SHP77 (cell line): ENCODE measurements at places on chromosomes 5 and 9.

DNA sequence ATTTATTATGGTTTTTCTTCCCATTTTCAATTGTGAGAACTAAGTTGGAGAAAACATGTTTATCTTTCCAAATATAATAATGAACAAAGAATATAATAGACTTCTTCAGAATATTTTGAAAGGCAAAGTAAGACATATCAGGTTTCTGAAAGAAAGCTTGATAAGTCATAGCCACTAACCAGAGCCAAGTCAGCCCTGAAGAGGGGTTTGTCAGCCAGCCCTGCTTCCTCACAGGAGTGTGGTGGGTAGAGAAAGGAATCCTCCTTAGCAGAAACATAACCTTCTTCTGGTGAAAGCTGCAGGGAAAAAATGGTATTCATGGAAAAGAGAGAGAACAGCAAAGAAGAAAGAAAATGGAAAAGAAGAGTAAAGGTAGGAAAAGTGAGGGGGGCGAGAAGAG lies 93.4 kb downstream of the MPDZ start:
- DNase-seq = no peak

DNA sequence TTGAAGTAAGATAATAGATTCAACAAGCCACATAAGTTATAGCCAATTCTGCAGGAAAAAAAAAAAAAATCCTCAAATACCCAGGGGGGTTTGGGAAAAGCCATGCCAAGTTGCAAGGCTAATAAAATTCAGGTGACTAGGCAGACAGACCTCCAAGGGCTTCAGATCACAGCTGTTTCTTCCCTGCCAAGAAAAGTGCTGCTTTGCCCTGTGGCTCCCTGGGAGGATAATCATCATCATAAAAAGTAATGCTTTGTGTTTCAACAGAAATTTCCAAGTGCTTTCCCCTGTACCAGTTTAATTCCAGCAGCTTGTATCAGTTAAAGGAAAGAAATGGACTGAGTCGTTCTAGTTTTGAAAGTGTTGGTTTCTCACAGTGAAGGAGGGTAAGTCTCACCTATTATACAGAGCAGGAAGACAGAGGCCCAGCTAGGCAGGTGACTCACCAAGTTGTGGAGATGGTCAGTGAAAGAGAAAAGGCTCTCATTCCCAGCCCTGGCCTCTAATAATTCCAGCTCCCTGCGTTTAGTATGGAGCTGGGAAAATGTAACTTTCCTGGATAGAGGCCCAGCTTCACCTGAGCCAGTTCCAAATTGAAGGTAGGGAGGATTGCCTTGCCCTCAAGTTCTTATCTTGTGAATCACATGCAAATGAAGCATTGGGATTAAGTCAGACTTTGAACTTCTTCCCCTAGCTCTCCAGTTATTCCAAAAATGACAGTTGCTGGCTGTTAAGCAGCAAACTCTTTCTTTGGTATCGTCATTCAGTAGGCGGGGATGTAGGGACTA lies 263.4 kb downstream of the GRIA1 start:
- no peak for DNase-seq

GRCh38 chr5:143986516-143987212 lies 174.7 kb downstream of the HMHB1 start:
- DNase-seq = no peak

- DNase-seq = peak; percentile 13
Observed at GRCh38 chr9:117247266-117247665, 167.6 kb downstream of the ASTN2 start.

DNA sequence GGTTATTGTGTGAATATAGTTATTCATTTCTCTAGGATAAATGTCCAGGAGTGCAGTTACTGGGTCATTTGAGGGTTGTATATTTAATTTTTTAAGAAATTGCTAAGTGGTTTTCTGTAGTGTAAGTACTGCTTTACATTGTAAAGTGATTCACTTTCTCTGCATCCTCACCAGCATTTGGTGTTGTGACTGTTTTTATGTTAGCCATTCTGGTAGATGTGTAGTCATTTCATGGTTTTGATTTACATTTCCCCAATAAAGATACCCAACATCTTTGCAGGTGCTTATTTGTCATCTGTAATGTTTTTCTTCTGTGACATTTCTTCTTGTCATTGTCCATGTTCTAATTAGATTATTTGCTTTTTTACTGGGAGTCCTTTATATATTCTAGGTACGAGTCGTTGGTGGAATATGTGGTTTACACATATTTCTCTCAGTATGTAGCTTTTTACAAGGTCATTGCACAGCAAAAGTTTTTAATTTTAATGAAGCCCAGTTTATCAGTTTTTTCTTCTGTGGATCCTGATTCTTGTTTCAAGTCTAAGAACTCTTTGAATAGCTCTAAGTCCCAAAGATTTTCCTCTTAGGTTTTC lies 34.0 kb downstream of the SCGB3A1 start:
- DNase-seq = no peak

DNA sequence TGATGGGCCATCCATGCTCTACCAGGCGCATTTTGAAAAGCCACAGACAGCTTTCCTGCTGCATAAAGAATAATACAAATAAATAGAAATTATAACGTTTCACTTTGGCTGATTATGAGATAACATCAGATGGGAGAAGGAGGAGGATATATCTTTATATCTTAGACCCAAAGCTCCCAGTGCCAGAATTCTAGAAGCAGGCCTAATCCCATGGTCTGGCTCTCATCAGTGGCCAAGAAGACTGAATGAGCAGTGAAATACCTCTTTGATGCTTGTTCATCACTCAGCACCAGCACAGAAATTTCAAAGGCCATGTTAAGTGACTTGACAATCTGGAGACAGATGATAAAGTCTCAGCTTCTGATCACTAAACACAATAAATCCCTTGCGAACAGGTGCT lies 107.6 kb downstream of the PPP2R2B start:
- DNase-seq = no peak

DNA sequence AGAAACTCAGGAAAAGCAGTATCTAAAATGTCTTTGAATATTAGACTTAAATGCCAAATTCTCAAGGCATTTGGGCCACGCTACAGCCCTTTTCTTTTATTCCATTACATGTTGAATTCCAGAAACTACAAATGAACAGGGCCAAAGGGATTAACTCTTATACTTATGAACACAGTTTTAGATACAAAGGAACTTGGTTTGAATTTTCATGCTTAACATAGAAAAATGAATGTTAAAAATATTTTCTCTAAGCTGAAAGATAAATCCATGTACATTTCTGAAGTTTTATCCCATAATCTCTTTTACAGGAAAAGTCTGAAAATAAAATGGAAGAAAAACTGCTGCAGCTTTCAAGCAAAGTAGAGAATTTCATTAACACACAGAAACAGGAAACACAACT lies 56.8 kb downstream of the FAM81B start:
- no peak for DNase-seq

DNA sequence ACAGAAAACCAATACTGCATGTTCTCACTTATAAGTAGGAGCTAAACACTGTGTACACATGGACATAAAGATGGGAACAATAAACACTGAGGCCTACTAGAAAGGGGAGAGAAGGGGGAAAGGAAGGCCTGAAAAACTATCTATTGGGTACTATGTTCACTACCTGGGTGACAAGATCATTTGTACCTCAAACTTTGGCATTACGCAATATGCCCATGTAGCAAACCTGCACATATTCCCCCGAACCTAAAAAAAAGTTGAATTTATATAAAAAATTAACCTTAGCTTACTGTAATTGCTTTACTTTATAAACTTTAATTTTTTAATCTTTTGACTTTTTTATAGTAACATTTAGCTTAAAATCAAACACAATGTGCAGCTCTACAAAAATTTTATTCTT lies 237.6 kb upstream of the ATP10B start:
- DNase-seq = no peak

DNA sequence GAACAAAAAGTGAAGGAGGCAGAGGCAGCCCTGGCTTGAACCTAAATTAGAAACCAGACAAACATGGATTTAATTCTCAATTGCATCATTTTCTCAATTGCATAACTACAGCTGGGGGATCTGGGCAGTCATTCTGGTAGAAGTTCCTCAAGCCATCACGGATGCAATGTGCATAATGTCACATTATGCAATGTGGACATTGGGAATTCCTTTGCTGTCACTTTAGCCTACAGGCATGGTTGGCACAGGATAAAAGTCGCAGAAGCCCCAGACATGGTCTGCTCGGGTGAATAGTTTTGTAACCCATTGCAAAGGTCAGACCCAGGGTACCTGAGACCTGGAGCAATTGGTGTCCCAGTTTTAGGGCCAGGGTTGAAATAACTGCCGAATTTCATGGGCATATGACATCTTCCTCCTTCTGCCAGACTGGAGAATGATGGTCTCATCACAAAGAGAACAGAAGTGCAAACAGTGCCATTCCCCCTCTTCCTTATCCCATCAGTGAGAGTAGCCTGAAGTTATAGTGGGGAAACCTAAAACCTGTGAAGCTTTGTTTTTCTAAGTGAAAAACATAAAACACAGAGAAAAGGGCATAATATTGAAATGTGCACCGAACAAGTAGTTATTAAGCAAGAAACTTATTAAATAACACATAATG lies 290.8 kb downstream of the MSX2 start:
- no peak for DNase-seq

GRCh38 chr5:6350277-6351090 lies 27.9 kb downstream of the MED10 start:
- DNase-seq = no peak

- DNase-seq = peak; percentile 68
Observed at GRCh38 chr5:147509710-147510651, at the start of gene DPYSL3. Gene DPYSL3, minus strand, starts transcription at chr5:147510068. Its CDS starts 210 bp downstream, at chr5:147509858.

DNA sequence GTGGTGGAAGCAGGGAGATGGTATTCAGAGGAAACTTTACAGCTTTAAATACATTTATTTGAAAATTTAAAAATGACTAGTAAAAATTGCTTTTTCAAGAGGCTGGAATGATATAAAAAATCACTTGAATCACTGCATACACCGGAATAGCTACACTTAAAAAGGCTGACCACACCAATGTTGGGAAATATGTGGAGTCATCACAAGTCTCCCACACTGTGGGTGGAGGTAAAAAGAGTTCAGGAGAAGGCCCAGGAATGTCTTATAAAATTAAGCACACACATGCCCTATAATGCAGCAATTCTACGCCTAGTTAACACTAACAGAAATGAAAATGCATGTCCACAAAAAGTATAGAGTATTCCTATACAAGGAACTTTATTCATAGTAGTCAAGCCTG lies 198.1 kb downstream of the ROR2 start:
- no peak for DNase-seq

DNA sequence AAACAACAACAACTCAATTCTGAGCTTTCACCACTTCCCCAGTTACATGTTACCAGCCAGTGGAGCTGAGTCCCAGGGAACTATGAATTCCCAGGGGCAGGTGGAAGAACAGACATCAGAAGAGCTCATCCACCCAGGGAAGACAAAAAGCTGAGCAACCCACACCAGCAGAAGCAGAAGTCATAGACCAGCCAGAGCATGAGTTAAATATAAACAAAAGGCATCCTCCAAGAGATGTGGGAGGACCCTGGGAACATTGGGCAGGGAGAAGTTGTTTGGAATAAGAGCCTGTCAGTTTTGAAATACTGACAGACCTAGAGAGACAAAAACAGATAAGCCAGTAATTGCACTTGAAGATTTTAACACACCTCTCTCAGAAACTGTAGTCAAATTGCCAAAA lies 102.3 kb upstream of the LMX1B start:
- DNase-seq = no peak

DNA sequence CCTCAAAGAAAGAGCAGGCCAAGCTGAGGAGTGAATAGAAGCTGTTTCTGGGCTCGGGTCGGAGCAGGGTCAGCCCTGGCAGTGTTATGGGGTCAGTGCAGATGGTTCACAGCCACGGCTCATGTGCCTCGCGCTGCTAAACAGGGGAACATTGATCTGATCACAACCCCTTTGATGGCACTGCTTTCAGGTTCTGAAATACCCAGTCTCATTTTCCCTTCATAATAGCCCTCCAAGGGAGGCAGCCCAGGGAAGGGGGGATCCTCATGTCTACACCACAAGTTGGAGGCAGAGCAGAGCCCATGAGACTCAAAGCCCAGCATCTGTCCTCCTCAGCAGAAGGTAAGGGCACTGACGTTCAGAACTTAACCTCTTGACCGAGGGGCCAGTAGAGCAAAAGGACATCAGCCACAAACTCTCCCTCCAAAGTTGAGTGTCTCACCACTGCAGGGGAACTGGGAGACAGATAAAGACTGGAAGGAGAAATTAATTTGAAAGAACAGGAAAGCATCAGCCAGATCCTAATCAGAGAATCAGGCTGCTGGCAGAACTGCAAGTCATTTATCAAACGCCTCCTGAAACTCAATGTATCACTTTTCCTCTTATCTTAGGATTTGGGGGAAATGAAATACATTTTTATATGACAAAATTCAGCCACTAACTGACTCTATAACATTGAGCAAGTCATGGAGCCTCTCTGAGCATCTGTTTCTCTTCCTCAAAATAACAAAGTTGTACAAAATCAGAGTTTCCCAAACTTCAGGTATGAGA lies 110.6 kb downstream of the SH3TC2 start:
- no peak for DNase-seq

- no peak for DNase-seq
Observed at GRCh38 chr5:148760945-148761638, 65.3 kb upstream of the ADRB2 start.

DNA sequence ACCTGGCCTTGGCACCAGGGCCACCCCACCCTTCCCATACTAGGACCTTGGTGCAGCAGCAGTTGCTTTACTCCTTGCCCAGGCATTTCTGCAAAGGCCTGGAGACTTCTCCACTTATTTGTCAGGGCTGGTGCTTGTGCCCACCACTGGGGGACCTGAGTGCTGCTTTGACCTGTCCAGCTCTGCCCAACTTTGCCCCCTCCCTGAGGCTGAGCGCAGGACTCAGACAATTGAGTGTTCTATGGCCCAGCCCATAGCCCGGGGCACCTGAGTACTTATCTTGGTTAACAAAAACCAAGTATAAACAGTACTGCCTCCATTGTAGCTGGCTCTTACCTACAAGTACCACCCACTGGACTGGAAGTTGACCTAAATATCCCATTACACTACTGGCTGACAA lies 406.1 kb upstream of the CHD1 start:
- no peak for DNase-seq

- DNase-seq = no peak
Observed at GRCh38 chr9:2622461-2623287, 1.1 kb downstream of the VLDLR start.

GRCh38 chr9:91945277-91946085 lies 4.5 kb downstream of the ROR2 start:
- no peak for DNase-seq

DNA sequence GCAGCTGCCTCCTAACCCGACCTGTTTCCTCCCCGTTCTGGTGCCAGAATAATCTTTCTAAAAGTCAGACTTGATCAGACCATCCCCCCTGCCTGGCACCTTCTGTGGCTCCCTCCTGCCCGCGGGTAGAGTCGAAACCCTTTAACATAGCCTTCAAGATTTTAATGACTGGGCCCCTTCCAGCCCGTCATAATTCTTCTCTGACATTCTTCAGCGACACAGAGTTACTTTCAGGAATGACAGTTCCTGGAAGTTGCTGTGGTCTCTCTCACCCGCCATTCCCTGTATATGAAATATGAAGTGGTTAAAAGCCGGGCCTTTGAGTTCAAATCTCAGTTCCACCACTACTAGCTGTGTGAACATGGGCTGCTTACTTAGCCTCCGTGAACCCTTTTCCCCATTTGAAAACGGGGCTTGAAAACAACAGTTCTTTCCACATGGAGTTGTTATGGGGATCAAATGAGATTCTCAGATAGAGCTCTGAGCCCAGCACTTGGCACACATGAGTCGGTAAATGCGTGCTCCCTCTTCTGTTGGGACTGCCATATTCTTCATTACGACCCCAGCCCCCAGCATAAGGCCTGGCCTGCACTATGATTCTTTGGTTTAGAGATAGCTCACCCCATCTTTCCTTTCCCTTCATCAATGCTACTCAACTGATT lies 737 bp downstream of the NANS start:
- DNase-seq = no peak
